ENCODE measurements at places on chromosomes 6 and 20.

- DNase-seq = no peak
Measured at GRCh38 chr6:112938650-112939049, 591.5 kb downstream of the RFPL4B start.

- no peak for DNase-seq
Measured at GRCh38 chr6:15989397-15989796, 139.5 kb upstream of the MYLIP start.

DNA sequence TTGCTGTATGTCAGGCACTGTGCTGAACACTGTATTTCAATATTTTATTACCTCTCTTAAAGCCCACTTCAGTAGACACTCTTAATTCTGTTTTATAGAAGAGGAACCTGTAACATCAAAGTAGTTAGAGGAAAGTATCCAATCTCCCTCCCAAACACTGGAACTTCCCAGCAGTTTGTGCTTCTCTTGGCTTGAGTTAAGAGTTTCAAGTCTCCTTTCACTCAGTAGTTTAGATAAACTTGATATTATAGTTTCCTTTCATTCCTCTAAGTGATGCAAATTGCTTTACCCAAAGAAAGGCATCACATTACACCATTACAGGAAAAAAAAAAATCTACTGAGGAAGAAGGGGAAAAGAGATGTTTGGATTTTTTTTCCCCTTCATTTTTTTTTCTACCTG lies 164.3 kb downstream of the TSHZ2 start:
- no peak for DNase-seq

DNA sequence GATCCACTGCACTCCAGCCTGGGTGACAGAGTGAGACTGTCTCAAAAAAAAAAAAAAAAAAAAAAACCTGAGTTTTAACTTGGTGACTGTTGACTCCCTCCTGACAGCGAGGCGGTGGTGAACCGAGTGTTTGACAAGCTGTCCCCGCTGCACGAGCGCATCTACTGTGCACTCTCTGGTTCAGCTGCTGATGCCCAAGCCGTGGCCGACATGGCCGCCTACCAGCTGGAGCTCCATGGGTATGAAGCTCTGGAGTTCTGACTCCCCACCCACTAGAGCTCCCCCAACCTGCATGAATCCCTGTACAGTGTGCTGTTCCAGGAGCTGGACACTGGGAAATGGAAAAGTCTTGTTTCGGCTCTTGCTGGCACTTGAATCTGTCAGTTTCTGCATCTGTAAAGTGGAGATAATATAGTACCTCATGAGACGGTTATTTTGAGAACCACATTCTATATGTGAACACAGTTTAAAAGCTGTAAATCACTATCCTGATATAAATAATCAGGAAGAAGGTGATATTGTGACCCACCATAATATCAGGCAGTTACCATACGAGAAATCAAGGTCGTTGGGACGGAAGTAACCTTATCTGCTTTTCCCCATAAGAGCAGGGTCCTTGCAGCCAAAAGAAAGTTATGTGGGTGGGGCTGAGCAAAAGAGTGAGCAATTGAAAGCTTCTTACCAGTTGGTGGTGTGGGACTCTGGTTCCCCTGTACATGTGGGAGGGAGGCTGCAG lies 3.3 kb downstream of the PSMB9 start:
- no peak for DNase-seq

- no peak for DNase-seq
Measured at GRCh38 chr6:71665931-71666330, 220.4 kb upstream of the RIMS1 start.

GRCh38 chr6:42901538-42901957 lies 14.3 kb upstream of the PTCRA start:
- peak; percentile 27 for DNase-seq

GRCh38 chr6:116531675-116532570 lies 13.6 kb downstream of the TRAPPC3L start:
- DNase-seq = no peak

DNA sequence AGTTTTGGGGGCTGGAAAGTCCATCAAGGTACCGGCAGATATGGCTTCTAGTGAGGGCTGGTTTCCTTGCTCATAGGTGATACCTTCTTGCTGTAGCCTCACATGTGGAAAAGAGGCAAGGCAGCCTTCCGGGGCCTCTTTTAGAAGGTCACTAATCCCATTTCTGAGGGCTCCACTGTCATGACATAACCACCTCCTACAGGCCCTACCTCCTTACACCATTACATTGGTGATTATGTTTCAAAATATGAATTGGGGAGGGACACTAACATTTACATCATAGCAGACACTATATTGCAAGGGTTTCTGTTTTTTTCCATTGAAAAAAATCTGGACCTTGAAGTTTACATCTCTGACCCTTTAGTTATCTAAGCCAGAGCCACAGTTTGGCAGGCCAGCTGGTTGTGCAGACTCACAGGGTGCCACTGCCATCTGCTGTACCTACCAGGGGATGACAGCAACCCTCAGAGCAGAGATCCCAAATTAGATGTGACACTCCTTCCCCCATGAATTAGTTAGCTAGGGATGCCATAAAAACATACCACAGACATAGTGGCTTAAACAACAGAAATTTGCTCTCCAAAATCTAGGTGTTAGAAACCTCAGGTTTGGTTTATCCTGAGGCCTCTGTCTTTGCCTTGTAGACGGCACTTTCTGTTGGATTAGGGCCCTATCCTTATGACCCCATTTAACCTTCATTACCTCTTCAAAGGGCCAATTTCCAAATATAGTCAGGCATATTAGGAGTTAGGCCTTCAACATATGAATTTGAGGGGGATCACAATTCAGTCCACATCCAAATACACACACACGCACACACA lies 166.4 kb upstream of the RNF217 start:
- DNase-seq = no peak

- DNase-seq = no peak
Measured at GRCh38 chr6:37188962-37189510, 19.1 kb downstream of the PIM1 start.

- DNase-seq = no peak
Measured at GRCh38 chr6:134436950-134437349, 119.0 kb upstream of the SGK1 start.

DNA sequence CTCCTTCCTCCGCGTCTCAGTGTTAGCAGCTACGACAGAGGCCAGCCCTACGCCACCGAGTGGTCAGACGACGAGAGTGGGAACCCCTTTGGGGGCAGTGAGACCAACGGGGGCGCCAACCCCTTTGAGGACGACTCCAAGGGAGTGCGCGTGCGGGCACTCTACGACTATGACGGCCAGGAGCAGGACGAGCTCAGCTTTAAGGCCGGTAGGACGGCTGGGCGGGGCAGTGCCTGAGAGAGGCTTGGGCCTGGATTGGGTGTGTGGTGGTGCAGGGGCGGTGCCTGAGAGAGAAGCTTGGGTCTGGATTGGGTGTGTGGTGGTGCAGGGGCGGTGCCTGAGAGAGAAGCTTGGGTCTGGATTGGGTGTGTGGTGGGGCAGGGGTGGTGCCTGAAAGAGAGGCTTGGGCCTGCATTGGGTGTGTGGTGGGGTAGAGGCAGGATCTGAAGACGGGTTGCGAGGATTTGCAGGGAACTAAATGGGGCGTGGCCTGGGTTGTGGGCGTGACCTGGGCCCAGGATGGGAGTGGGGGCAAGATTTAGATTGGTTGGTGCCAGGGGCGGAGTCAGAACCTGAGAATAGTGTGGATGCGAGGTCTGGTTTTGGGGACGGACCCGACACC lies 24.4 kb downstream of the SPDEF start:
- no peak for DNase-seq

All from epithelial cell of proximal tubule (primary cell).